ENCODE measurements at places on chromosomes 6 and 20.

DNA sequence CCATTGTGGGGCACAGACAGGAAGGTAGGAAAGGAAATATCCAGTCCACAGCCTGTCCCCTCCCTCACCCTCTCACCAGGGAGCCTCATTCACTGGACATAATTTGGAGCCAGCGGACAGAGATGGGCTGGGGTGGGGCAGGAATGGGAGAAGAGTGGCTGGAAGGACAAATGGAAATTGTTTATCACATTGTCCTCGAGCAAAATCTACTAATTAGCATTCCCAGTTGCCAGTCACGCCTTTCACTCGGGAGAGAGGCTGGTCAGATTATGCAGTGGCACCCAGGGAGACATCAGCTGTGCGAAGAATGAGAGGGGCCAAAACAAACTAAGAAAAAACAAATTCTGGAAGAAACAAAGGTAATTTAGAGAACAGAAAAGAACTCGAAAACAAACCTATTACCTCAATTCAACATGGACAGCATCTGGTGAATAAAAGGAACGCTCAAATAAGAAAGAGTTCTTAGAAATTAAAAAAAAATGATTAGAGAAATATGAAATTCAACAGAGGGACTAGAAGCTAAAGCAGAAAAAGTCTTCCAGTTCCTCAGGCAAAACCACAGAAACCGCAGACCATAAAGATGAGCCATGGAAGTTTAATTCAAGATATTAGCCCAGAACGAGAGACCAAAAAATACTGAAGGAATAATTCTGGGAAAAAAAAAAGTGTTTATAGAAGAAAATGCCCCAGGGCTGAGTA, 108.5 kb upstream of the RALGAPA2 start:
- DNase-seq = no peak

- no peak for DNase-seq
These were observed 38.0 kb upstream of the PDE10A start for GRCh38 chr6:165701005-165701404.

DNA sequence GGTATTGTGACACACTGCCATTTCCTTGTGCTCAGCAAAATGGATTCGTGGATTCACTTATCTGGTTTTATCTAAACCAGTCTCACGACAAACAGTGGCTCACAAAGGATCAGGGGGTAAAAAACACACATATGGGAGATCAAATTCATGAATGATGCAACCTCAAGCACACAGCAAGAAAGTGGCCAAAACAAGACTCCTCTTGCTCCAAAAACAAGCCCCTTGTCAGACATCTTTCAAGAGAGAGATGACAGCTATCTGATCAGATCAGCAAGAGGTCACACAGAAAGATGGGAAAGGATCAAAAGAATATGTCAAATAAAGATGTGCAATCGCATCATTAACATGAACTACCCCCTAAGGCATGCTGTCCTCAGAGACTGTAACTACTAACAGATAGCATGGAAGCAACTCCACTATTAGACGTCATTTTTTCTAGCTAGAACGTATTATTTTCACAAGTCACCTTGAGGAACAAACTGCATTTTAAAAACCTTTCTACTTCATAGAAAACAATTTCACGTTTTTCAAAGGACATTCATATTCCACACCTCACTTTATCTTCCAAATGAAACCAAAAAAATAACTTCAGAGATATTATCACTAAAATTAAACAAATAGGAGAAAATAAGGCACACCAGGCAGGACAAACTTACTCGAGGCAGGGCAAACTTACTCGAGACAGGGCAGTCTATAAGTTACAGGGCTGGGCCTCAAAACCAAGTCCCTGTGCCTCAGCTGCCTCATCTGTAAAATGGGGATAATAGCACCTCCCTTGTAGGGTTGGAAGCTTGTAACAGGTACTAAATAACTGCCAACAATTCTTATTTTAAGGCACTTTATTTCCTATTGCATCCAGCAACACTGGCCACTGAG, 122.3 kb downstream of the PREX1 start:
- DNase-seq = no peak

- DNase-seq = no peak
These were observed 312.3 kb downstream of the CDC5L start for GRCh38 chr6:44699851-44700250.

DNA sequence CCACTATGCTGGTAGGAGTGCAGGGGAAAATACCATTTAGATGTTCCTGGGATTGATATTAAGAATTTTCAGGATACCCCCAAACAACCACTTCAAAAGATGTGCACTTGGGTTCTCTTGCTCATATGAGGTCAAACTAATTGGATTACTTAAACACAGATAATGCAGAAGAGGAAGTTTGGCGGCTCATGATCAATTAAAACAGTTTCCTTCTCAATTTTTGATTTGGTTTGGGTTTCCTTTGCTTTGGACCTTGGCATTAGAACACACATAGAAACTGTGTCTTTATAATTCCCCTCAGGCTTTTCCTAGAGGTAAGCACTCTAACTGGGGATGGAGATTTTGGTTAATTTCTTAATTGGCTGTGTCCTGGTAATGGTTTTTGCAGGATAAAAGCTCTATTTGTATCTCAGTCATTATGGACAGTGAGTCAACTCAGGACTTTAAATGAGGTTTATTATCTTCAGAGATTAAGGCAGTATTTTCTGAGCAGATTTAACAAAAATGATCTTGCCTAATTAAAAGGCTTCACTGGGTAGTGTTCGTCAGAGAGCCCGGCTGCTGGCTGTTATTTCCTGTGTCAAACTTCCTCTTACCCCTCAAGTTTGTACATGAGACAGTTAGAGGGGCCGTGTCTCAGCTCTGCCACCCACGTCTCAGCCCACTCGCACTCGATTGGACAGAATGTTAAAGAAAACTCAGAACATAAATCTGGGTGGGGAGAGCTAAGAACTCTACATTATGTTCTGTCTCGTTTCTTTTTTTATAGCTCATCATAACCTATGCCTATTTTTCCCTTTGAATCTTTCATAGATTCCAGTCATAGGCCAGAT, 50.3 kb upstream of the PREP start:
- DNase-seq = no peak

DNA sequence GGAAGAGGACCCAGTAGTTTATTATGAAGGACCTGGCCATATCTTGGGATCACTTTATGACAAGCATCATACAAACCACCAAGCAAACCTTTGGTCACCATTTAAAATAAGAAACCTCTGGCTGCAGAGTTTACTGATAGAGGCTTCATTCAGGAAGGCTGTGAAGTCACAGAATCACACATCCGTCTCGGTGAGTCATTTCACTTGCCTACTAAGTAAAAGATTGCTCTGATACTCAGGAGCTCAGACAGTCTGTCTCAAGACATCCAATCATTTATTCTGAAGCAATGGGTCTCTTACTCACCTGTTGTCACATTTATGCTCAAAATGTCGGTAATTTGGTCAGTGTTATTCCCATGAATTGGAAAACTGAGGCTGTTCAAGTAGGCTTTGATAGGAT, 33.7 kb downstream of the ADGRF5 start:
- peak; percentile 86 for DNase-seq

Measured in lung microvascular endothelial cell (primary cell).